ENCODE measurements at places on chromosomes 13 and 19.

GRCh38 chr19:4502282-4503131, 15.8 kb downstream of the PLIN4 start:
- no peak for DNase-seq

GRCh38 chr19:41248895-41249294, 15.3 kb upstream of the HNRNPUL1 start:
- DNase-seq: no peak

- DNase-seq: no peak
Observed at GRCh38 chr19:18906605-18907519, 10.9 kb upstream of the CERS1 start.

DNA sequence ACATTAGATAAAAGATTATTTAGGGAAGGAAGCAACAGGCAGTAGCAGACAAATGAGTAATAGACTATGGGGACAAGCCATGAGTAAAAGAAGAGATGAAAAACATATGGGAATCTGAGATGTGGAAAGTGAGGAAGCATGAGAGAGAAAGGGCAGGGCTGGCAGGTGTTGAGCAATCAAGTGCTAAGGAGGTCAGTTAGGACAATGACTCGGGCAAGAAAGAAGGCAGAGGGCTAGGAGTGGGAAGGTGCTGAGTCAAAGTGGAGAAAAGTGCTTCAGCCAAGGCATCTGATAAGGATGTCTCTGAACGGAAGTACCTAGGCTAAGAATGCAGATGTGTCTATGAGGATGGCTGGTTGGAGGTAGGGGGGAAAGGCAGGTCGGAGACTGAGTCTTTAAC, 291.9 kb upstream of the HTR2A start:
- DNase-seq: no peak

GRCh38 chr19:7926727-7927604, 1.0 kb upstream of the CTXN1 start:
- no peak for DNase-seq

GRCh38 chr13:85717921-85718320, 81.3 kb downstream of the SLITRK6 start:
- DNase-seq: peak; percentile 38

GRCh38 chr19:8476524-8476923, 25.9 kb downstream of the PRAM1 start:
- DNase-seq: no peak

DNA sequence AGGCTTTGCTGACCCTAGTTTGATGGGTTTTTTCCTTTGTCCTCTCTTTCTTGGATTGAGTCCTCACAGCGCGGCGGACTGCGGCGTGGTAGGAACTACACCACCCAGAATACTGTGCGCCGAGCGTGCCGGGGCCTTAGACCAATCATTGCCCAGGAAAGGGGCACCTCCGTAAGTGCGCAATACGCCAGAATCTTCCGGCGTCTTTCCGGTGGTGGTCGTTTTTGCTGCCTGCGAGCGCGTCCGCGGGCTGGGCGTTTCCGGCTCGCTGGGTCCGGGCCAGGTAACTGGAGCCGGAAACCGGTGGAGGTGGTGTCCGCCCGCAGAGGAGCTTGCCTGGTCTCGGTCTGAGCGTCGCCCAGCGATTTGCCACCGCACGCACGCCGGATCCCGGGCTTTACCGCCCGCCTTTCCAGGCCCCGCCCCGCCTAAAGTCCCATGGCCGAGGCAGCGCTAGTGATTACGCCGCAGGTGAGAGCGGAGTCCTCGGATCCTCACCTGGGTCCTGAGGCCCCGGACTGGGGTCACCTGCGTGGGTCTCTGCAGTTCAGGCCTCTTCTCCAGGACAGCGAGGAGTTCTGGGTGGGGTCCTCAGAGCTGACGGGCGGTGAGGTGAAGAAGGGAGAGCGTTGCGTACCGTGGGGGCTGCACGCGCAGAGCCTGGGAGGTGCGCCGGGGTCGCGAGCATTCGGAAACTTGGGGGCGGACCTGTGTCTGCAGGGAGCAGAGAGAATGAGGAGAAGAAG, at the start of gene ZNF549:
Gene ZNF549 (plus strand): TSS at position 221 of the 746 bp plus-strand sequence. CDS start 218 bp downstream, at position 439.
- DNase-seq: peak; percentile 90

- peak; percentile 67 for DNase-seq
Observed at GRCh38 chr13:110361365-110361911, 54.4 kb downstream of the COL4A2 start.

GRCh38 chr19:35935911-35936737, at the start of gene LRFN3:
Gene LRFN3 (plus strand): TSS chr19:35936374. CDS start chr19:35939426, 3,052 bp downstream.
- peak; percentile 82 for DNase-seq

- peak; percentile 38 for DNase-seq
Observed at GRCh38 chr19:15629003-15629880, 11.5 kb upstream of the CYP4F3 start.

DNA sequence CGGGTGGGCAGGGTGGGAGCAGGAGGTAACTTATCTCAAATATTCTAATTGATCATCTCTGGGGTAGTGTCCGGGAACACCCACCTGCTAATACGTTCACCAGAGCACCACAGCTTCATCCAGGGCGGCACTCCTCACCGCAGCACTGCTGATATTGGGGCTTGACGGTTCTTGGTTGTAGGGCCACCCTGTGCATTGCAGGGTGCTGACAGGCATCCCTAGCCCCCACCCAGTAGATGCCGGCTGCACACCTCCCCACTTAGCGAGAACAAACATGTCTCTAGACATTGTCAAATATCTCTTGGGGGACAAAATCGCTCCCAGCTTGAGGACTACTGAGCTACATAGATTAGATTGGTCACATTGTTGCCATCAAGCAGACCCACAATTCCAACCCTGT, 73.9 kb upstream of the WASF3 start:
- DNase-seq: no peak

- no peak for DNase-seq
Observed at GRCh38 chr13:77786695-77787287, 89.3 kb downstream of the SLAIN1 start.

DNA sequence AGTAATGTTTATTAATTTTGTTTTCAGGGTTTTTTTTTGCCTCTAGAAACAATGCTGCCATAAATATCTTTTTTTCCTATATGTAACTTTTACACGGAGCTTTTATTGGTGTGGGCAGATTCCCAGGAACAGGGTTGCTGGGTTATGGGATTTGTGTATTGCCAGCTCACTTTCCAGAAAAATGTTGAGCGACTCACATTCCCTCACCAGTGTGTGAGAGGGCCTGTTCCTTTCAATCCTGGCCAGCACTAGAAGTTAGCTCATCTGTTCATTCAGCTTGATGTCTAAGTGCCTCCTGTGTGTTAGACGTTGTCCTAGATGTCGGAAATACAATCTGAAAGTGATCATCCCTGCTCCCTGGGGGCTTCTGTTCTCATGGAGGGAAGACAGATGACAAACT, 2.6 kb downstream of the ZNF71 start:
- no peak for DNase-seq

- DNase-seq: no peak
Observed at GRCh38 chr19:55398200-55398925, 9.2 kb downstream of the UBE2S start.

DNA sequence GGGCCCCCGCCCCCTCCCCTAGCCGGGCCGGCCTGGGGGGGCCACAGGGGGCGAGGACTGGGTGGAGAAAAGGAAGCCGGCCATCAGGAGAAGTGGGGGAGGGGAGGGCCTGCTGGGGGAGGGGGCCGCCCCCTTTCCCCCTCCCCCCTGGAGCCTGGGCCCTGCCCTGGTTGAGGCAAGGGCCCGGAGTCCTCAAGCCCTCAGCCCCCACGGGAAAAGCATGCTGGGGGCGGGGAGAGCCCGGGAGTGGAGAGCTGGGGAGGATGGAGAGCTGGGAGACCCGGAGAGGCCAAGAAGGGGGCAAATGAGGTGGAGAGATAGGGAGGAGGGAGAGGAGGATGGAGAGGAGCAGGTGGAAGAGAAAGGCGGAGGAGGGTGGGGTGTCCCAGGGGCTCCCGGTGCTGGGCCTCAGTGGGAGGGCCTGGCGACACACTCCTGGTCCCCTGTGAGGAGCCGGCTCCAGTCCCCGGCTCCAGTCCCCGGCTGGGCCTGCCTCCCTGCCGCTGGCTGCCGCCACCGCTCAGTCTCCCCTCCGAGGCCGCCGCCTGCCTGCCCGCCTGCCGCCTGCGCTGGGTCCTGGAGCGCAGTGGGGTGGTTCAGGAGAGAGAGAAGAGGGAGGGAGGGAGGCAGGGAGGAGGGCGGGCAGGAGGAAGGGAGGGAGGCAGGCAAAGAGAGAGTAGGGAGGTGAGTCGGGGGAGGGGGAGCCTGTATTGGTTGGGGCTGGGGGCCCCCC, at the start of gene GRIK5:
Gene GRIK5 (minus strand): TSS at position 588 of the 733 bp plus-strand sequence. CDS start 4,436 bp downstream, outside the sequence.
- DNase-seq: no peak

DNA sequence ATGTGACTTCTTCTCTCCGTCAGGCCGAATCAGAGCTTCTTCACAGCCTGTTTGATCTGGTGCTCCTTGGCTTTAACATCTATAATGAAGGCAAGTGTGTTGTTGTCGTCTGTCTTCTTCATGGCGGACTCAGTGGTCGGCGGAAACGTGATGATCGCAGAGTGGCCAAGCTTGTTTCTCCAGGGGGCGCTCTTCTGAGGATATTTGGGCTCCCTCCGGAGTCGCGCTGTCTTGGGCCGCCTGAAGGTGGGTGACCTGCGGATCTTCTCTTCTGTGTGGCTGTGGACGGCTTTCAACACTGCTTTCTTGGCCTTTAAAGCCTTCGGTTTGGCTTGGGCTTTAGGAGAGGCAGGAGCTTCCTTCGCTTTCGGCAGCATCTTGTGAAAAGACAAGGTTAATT, 9.8 kb downstream of the TPRX1 start:
- DNase-seq: no peak

GRCh38 chr19:33885236-33885635, 88.6 kb downstream of the KCTD15 start:
- DNase-seq: no peak

DNA sequence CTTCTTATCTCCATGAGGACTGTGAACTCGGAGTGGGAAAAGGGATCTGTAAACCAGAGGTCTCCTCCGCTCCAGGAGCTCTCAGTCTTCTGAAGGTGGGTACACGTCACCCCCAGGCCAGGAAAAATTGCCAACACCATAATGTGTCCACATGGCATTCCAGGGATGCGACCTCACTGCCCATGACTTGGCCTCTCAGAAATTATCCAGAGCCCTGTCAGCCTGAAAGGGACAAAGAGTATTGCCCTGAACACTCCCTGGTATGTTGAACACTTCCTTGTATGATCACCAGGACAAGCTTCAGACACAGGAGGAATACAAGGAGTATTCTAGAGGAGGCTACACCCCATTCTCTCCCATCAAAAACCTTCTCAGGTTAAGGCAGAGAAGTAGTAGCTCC, 81.0 kb upstream of the SLC7A1 start:
- DNase-seq: no peak

DNA sequence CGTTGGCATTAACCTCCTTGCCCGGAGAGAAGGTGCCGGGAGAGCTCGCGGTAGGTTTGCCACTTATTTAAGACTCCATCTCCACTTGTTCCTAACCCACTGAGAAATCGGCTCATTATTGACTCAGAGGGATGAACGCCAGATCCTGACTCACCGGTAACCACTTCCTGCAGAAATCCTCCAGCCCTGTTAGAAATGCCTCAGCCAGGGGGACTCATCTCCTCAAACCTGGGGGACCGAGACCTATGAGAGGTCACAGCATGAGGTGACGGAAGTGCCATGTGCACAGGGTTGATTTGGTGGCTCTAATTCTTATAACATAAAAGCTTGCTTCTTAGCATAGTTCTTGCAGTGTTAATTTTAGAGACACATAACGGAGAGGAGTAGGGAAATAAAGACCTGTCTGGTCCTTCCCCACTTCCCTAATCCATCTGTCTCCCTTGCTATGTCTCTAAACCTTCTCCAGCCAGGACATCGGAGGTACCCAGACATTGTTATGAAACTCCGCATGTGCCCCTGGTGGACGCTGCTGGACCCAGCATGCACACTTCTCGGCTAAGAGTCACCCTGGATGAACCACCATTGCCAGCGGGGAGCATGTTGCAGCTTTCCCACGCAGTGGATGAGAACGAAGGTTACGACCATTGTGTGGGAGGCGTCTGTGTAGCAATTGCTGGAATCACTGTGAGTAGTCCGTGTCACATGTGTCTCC, 158.9 kb downstream of the EFNB2 start:
- DNase-seq: no peak

DNA sequence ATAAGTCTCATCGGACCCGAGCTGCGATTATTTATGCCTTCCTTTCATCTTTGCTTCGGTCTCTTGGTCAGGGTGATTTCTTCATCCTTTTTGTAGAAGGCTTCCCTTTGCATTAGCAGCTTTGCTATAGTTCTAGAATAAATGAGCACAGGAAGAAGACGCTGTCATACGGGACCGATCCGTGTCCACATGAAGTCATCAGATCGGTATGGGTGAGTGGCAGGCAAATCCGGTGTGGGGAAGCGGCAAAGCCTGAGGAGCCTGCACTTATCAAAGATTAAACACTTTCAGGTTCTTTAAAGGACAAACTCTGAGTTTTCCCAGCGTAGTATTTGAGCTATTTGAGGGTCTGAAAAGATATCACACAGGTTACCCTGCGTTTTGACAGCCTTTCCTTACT, 119.3 kb downstream of the IRS2 start:
- DNase-seq: no peak

- no peak for DNase-seq
Observed at GRCh38 chr19:11534538-11534937, 4.1 kb upstream of the CNN1 start.

- DNase-seq: no peak
Observed at GRCh38 chr13:109862627-109863026, 76.2 kb upstream of the IRS2 start.

- DNase-seq: no peak
Observed at GRCh38 chr19:34229721-34230120, 24.6 kb upstream of the GARRE1 start.

DNA sequence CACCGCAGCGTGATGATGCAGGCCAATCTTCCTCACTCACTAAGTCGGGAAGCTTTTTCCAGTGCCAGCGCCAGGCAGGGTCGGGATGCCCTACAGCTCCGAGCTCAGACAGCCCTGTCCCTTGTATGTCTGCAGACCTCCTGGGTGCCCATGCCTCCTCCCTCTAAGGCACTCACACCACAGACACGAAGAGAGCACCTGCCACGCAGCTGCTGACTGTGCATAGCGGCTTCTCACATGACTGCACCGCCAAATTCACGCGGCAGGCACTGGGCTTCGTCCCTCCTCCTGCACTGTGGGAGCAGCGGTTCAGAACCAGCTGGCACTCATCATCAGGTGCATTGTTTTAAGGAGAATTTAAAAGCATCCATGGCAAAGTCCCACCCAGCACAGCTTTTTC, 88.1 kb downstream of the SLC7A1 start:
- DNase-seq: no peak

GRCh38 chr19:17205237-17206140, 9.7 kb upstream of the USE1 start:
- no peak for DNase-seq

- DNase-seq: no peak
Observed at GRCh38 chr13:81001828-81002385, 661.0 kb upstream of the SPRY2 start.

DNA sequence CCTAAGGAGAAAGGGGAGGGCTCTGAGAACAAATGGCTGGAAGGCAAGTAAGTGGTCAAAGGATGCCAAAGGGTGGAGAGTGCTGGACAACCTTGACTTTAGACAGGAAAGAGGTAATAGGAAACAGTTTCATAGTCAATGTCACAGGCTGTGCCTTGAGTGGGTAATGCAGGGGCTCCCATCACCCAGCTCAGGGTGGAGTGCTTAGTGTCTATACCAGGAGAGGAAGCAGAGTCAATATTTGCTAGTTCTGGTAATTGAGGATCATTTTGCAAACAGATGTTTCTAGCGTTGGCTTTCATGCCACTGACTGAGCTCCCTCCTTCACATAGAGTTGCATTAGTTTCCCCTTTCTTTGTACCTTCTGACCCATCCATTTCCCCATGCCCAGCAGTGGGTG, 64.6 kb upstream of the KL start:
- DNase-seq: no peak

- no peak for DNase-seq
Observed at GRCh38 chr19:16566161-16566560, 6.1 kb downstream of the SLC35E1 start.

GRCh38 chr19:38852231-38853044, 2.7 kb upstream of the HNRNPL start:
- DNase-seq: peak; percentile 69
